CD8-positive, alpha-beta T cell (primary cell): ENCODE measurements at places on chromosomes 13 and 19.

- no peak for DNase-seq
These were observed 78.9 kb downstream of the RXFP2 start for GRCh38 chr13:31818236-31818635.

DNA sequence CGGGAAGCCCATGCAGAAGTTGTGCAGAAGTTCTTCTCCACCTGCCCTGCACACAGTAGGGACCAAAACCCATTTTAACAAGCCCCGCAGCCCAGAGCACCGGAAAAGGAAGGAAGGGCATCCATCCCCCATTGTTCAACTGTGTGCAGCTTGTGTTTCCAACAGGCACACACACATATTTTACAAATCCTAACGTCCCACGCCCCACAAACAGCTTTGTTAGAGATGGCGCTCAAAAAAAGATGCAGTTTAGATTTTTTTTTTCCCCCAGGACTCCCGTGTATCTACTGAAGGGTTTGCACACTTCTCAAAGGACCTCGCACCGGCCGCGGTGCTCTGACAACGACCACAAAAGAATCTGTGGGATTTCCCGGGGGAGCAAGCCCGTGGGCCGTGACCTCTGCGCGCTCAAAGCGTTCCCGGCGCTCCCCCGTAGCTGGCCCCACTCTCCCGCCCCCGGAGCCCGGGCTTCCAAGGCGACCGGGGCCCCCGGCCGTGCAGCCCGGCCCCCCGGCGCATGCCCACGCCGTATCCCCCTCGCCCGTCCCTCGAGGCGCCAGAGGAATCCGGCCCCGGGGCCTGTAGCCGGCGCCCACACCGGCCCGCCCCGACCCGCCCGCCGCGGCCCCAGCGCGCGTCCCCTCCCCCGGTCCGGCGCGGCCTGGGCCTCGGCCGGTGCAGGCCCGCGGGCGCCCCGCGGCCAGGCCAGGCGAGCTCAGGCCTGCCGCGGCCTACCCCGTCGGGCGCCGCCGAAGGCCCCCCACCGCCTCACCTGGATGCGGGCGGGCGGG is 523 bp downstream of the ELAVL1 start:
- peak; percentile 66 for DNase-seq

- DNase-seq: no peak
These were observed 27.2 kb downstream of the COL4A2 start for GRCh38 chr13:110334256-110334655.

DNA sequence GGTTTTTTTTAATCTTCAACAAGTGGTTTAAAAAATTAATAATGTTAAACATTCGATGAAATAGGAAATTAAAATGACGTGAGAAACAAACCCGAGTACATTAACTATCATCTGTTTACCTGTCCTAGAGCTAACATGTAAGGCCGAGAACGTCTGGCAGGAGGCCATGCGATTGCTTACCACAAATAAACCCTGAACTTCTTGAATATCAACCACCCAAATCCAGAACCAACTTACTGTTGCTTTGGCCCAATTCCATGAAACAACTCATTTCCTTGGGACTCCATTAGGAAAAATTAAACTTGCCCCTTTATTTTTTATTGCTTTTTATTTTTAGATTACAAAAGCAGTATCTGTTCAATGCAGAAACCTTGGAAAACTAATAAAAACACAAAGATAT is 228.9 kb upstream of the IRS2 start:
- no peak for DNase-seq

DNA sequence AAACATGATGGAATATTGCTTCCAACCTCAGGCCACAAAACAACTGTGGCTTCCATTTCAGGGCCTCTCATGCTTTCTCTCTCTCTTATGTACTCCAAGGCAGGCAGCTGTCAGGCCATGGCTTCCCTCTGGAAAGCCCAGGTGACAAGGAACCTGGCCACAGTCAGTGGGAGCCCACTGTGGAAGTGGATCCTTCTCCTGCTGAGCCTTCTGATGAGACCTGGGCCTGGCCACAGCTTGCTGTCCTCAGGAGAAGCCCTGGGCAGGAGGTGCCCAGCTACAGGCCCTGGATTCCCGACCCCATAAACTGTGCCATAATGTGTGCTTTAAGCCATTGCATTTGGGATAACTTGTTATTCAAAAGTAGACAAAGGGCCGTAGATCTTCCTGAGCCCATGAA is 71.2 kb downstream of the SPACA7 start:
- DNase-seq: no peak

DNA sequence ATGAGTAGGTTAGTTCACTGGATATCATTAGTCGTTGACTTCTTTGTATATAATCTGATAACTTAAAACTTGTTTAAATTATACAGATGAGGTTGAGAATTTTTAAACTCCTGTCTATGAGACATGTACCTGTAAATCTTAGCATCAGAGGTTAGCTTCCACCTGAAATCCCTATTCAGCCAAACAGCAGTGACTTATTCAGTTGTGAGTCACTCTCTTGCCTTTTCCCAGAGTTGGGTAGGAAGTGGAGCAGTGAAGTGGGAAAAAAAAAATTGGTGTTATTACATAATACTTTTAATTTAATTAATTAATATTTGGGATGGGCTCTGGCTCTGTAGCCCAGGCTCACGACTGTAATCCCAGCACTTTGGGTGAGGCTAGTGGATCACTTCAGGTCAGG is 32.9 kb downstream of the ZNF701 start:
- DNase-seq: no peak

- DNase-seq: no peak
These were observed 303.6 kb downstream of the MYO16 start for GRCh38 chr13:108933061-108933460.

- no peak for DNase-seq
These were observed 201.8 kb downstream of the LHFPL6 start for GRCh38 chr13:39401046-39401705.

- no peak for DNase-seq
These were observed 43.0 kb downstream of the IFT88 start for GRCh38 chr13:20610006-20610405.

DNA sequence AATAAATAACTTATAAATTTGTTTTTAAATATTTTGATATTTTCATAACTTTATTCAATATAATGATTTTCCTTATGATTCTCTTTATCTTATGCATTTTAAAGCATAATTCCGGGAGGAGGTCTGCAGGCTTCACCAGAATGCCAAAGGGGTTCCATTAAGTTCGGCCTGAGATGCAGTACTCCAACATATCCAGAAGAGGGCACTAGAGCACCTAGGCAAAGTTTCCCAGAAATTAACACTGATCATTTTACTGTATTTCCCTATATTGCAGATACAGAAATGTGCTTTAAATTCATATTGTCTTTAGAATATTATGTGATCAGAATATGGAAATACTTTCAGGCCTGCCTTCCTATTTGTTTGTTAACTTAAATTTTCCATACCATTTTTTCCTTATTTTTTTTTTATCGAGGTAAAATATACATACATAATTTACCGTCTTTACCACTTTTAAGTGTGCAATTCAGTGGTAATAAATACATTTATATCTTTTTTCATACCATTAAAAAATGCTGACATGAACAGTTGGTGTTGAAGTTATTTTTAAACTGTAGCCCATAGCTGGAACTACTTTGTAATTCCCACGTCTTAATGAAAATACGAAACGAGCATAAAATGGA is 58.9 kb upstream of the TM9SF2 start:
- no peak for DNase-seq

DNA sequence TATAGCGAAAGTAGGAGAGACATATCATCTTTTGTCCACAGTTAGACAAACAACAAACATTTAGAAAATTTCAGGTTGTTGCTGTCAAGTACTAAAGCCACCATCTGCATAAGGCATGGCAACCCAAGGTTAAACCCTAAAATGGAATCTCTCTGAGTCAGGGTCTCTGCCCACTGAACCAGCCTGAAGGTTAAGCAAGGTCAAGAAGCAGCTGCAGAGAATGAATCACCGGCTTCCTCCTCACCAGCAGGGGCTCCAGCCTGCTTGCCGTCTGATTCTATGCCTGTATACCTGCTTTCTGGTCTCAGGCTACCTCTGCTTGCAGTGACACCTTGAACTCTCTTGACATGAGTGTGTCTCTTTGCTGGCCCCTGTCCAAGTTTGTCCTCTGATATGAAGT is 726.2 kb upstream of the SGCG start:
- no peak for DNase-seq

GRCh38 chr19:55802281-55802680 is 29.5 kb downstream of the NLRP11 start:
- DNase-seq: no peak
